ENCODE measurements at places on chromosomes 7 and 10. TPM values are rescaled to one million over a fixed set of nuclear protein-coding genes. Genes with fewer than 3 reads are reported as not detected.

The ENTPD1 gene
- 21.0 TPM for total RNA-seq

The EFCAB10 gene
- 26.2 TPM for total RNA-seq

The CFTR gene
- total RNA-seq, result 27.3 TPM

The SRGN gene
- total RNA-seq, result 96.4 TPM

The RPEL1 gene
- total RNA-seq, result not detected

The RASSF4 gene
- 194 TPM for total RNA-seq

The PIP gene
- total RNA-seq, result 0.77 TPM

The SPDYE5 gene
- total RNA-seq, result not detected

The FAM25A gene
- total RNA-seq, result not detected

The MAPK8 gene
- total RNA-seq, result 39.1 TPM

The LBX1 gene
- not detected for total RNA-seq

The ATOH7 gene
- not detected for total RNA-seq

GRCh38 chr10:118974951-118975350 lies 54.6 kb upstream of the NANOS1 start:
- H3K27me3 ChIP-seq, result no peaks in the 10 kb centered on the region
- no peak for DNase-seq
- H3K4me3 ChIP-seq, result no peak overlapping the region
- no peak overlapping the region for H3K27ac ChIP-seq

DNA sequence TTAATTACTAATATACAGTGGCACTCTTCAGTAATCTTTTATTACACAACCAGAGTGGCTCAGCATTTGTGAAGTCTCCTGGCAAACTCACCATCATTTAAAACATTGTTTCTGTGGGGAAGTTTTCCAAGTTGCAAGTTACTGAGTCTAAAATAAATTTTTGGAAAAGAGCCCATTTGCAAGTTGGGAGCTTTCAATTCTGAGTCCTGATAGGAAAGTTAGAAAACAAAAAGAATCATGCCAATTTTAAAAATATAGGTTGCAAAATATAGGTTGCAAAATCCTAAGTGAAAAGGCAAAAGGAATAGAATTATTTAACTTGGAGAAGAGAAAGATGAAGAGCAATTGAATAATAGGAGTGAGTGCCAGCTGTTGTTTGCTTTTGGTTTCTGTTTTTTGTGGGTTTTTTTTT lies 378.8 kb upstream of the C7orf33 start:
- no peak overlapping the region for H3K4me3 ChIP-seq
- DNase-seq, result no peak
- no peaks in the 10 kb centered on the region for H3K4me1 ChIP-seq
- H3K36me3 ChIP-seq, result no peaks in the 10 kb centered on the region

- DNase-seq, result no peak
- peaks cover 28% of the 10 kb centered on the region for H3K4me1 ChIP-seq
- H3K4me3 ChIP-seq, result no peak overlapping the region
- H3K36me3 ChIP-seq, result no peaks in the 10 kb centered on the region
- H3K27ac ChIP-seq, result no peak overlapping the region
Observed at GRCh38 chr10:86402283-86402941, 35.8 kb upstream of the GRID1 start.

GRCh38 chr10:58608351-58608750 lies 95.7 kb downstream of the BICC1 start:
- DNase-seq, result no peak
- no peaks in the 10 kb centered on the region for H3K36me3 ChIP-seq
- no peak overlapping the region for H3K27ac ChIP-seq
- H3K4me3 ChIP-seq, result no peak overlapping the region
- no peaks in the 10 kb centered on the region for H3K4me1 ChIP-seq

DNA sequence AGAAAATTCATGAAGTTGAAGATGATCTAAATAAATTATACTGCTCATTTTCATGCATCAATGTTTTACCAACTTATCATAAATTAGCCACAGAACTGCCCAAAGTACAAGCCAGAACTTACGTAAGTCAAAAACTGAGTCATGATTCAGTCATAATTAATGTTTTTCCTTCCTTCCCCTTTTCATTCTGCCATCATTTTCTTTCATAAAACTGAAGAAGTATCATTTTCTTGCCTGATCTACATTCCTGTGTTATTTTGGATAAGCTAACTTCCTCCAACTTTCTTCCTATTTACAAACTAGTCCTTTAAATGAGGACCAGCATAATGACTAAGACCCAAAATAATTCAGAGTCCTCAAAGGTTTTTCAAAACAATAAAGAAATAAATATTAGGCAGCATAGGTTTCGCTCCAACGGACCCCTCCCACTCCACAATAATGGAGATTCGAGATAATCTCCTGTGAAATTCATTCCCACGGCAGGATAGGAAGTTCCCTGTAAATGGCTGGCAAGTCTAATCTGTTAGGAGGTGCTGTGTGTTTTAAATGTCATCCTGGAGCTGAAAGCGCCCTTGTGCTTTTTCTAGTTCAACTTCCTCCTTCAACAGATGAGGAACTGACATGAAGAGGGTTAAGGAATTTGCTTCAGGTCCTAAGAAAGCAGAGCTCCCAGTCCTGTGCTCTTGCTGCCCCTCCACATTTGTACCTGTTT lies 218.9 kb downstream of the DOCK4 start:
- H3K27ac ChIP-seq, result peak overlapping the region; percentile 74
- no peak overlapping the region for H3K4me3 ChIP-seq
- H3K4me1 ChIP-seq, result peaks cover 18% of the 10 kb centered on the region
- DNase-seq, result no peak
- no peaks in the 10 kb centered on the region for H3K36me3 ChIP-seq

DNA sequence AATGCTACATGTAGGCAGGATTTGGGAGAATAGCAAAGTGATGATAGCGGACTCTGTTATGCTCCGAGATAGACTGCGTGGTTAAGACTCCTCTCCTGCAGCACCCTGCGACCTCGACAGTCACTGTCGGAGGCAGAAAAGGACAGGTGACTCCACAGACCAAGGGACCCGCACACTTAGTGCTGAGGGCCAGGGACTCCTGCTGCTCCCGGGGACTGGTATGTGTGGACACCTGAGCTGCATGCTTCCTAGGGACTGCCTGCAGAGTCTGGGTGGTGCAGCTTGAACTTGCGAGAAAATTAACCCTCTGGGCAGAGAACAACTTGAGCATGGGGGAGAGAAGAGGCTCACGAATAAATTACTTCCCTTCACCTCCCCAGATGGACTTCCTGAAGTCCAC lies 407.1 kb upstream of the PFKP start:
- no peaks in the 10 kb centered on the region for H3K4me1 ChIP-seq
- H3K27ac ChIP-seq, result no peak overlapping the region
- no peak for DNase-seq
- H3K4me3 ChIP-seq, result no peak overlapping the region

GRCh38 chr10:56551037-56551436 lies 190.0 kb upstream of the ZWINT start:
- no peak overlapping the region for H3K4me3 ChIP-seq
- no peak for DNase-seq
- H3K27ac ChIP-seq, result no peak overlapping the region
- H3K27me3 ChIP-seq, result no peaks in the 10 kb centered on the region
- H3K4me1 ChIP-seq, result no peaks in the 10 kb centered on the region

DNA sequence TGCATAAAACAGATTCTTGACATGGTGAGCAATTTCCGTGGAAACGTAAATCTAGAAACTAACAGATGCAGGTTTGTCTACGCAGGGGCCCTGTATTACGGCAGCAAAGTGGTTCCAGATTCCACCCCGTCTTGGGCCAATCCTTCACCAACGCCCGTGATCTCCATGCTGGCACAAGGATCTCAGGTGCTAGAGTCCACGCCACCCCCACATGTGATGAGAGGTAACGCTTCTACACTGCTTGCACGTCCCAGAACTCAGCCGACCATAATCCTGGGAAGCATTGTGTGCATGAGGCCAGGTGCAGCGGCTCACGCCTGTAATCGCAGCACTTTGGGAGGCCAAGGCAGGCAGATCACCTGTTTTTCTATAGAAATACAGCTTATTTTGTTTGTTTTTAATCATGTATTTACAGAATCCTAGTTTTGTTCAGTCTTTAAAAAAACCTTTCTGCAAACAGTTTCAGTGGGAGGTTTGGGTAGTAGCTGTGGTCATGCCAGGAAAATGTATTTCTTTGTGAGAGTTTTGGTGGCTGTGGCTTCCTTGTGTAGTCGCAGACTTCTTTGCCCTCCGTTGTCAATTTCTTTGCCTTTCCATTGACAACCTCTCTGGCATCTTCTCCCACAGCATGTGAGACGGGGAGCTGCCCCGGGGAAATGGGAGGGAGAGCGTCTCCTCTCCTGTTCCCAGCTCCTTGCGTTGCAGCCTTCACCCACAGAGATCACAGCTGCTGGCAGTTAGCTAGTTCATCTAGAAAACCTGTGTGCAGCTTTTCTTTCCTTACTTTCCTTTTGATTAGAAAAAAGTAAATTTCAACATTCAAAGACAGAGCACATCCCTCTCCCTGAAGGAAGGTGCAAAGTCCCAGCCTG lies 35.7 kb downstream of the ITIH2 start:
- H3K27ac ChIP-seq, result no peak overlapping the region
- H3K4me3 ChIP-seq, result no peak overlapping the region
- DNase-seq, result no peak
- no peaks in the 10 kb centered on the region for H3K27me3 ChIP-seq
- no peaks in the 10 kb centered on the region for H3K36me3 ChIP-seq

DNA sequence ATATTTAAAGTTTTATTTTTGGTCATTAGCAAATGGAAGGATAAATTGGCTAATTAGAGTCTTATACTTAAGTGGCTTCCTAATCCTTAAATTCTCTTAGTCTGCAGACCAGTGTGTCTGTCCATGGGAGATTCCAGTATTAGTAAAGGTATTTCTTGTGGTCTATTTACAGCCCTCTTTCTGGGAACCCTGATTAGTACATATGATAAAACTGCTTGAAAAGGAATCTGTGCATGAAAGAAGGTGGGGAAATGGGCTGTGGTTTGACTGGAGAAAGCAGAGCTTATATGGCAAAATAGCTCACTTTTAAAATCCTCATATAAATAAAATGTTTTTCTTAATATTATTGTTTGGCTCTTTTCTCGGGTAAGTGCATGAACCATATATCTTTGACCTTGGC lies 124.5 kb upstream of the RHOBTB1 start:
- no peaks in the 10 kb centered on the region for H3K4me1 ChIP-seq
- H3K27me3 ChIP-seq, result no peaks in the 10 kb centered on the region
- no peaks in the 10 kb centered on the region for H3K36me3 ChIP-seq
- no peak overlapping the region for H3K4me3 ChIP-seq

DNA sequence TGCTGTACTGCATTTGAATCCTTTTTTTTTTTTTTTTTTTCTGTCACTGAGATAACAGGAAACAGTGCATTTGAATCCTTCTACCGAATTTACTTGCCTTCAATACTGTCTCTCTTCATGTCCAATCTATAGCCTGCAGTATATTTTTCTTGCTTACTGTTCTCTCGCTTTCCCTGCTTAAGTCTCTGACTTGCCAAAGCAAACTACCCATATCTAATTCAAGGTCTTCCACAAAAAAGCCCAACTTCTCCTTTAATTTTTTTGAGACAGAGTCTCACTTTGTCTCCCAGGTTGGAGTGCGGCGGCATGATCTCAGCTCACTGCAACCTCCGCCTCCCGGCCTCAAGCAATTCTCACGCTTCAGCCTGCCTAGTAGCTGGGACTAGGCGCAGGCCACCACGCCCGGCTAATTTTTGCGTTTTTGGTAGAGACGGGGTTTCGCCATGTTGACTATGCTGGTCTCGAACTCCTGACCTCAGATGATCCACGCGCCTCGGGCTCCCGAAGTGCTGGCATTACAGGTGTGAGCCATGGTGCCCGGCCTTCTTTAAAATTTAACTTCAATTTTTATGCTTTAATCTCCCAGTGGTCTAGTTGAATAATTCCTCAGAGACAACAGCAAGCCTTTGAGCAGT lies 882 bp downstream of the PDCD11 start:
- no peak overlapping the region for H3K27ac ChIP-seq

DNA sequence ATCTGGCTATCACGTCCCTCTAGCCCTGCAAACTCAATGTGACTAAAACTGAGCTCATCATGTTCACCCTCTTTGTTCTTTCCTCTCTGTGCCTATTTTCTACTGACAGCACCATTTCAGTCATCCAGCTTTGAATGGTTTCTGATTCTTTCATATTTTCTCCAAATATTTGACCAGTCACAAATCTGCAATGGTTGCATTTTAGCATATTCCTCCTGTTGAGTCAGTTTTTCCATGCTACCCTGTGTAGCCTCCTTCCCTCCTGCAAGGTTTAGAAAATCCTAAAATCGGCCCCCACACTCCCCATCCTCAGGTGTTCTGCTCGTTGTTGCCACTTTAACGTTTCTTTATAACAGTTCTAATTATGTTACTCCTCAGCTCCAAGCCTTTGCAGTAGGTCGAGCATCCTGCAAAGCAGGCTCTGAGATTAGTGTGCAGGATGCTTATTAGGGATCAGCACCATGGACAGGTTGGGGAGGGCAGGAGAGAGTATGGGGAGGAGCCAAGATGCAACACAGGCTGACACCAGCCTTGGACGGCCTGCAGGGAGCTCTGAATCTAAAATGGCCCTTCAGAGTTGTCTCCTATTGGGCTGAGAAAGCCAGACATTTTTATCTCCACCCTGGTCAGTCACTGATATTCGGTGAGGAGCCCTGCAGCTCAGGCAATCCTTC lies 531.0 kb upstream of the COBL start:
- DNase-seq, result no peak
- H3K4me1 ChIP-seq, result no peaks in the 10 kb centered on the region
- no peak overlapping the region for H3K4me3 ChIP-seq
- H3K27ac ChIP-seq, result no peak overlapping the region

DNA sequence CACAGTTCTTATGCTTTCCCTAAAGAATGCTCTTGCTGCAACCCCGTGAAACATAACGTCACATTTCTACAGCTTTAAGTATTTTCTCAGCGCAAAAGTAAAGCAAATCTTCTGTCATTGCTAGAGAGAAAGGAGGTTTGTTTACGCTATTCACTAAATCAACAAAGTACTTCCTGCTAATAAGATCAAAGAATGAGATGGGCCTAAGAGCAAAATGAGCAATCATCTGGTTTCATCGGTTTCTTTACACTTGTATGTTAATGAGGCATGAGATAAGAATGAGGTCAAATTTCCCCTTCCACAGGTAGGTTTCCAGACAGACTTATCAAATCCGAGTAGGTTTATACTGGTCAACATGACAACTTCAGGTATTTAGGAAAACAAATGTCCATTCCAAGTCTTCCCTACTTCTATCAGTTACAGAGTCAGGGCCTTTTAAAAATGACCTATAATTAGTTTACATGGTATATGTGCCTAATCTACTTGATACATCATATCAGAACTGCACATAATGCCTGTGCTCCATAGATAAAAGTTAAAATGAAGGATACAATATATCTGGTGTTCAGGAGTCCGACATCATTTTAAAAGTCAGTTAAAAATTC lies 8.4 kb downstream of the USP6NL start:
- no peak overlapping the region for H3K4me3 ChIP-seq
- no peak for DNase-seq
- H3K27me3 ChIP-seq, result no peaks in the 10 kb centered on the region
- H3K36me3 ChIP-seq, result no peaks in the 10 kb centered on the region
- H3K27ac ChIP-seq, result no peak overlapping the region

DNA sequence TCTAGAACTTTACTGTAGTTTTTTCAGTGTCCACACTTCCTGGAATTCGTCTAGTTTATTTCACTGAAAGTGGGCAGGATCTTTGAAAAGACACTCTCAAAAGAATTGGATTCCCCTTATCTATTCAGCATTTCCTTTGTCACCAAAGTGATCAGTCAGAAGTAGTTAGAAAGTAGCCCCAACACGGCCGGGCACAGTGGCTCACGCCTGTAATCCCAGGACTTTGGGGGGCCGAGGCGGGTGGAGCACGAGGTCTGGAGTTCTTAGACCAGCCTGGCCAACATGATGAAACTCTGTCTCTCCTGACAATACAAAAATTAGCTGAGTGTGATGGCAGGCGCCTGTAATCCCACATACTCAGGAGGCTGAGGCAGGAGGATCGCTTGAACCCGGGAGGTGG lies 69.0 kb upstream of the KMT2C start:
- H3K4me1 ChIP-seq, result no peaks in the 10 kb centered on the region
- no peak overlapping the region for H3K4me3 ChIP-seq
- H3K27ac ChIP-seq, result no peak overlapping the region
- no peaks in the 10 kb centered on the region for H3K36me3 ChIP-seq
